ENCODE measurements at places on chromosomes 2 and 18.

DNA sequence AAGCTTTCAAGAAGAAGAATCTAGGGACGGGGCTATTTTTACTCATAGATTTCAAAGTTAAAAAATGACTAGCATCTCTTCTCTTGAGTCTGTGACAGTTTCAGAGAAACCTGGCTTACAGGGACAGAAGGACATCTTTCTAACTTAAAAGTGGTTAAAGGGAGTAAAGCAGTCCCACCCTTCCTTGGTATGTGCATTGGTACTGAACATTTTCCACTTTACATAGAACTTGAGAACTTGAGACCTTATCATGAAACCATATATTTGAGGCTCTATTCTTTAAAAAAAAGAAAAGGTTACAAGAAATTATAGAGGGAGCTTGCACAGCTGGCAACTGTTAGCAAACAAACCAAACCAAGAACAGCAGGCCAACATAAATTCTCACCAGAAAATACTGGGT, 73.4 kb upstream of the GAREM1 start:
- DNase-seq = no peak

DNA sequence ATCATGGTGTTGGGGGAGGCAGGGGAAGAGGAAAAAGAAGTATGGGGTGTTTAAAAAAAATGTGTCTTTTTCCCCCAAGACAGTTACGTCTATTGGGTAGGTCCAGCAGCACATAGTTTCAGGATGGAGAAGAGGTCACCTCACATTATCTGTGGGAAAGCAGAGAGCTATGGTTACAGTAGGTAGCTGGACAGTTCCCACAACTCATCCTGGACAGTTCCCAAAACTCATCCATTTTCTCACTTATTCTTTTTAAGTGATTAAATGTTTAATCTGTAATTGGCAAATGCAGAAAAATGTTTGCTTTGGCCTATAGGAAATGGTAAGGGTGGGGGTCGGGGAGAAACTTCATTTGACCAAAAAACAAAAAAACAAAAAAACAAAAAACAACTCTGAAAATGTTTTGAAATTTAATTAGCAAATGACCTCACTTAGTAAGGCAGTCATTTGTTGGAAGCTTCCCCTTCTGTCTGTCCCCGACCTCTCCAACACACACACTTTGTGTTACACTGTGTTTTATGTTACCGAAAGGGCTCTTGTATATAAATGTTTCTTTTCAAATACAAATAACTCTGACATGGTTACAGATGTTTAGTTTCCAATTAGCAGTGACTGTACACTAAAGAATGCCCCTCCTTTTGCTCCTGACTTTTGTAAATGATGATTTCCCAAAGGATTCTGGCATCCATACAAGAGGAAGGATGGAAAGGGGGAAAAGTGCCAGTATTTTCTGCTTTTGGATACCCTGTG, 173.3 kb upstream of the ZFP36L2 start:
- DNase-seq = peak; percentile 83

- DNase-seq = peak; percentile 56
Observed at GRCh38 chr2:237627441-237628246, at the start of gene LRRFIP1. Gene LRRFIP1, plus strand, starts transcription at chr2:237627587. Its CDS starts 58 bp downstream, at chr2:237627645.

DNA sequence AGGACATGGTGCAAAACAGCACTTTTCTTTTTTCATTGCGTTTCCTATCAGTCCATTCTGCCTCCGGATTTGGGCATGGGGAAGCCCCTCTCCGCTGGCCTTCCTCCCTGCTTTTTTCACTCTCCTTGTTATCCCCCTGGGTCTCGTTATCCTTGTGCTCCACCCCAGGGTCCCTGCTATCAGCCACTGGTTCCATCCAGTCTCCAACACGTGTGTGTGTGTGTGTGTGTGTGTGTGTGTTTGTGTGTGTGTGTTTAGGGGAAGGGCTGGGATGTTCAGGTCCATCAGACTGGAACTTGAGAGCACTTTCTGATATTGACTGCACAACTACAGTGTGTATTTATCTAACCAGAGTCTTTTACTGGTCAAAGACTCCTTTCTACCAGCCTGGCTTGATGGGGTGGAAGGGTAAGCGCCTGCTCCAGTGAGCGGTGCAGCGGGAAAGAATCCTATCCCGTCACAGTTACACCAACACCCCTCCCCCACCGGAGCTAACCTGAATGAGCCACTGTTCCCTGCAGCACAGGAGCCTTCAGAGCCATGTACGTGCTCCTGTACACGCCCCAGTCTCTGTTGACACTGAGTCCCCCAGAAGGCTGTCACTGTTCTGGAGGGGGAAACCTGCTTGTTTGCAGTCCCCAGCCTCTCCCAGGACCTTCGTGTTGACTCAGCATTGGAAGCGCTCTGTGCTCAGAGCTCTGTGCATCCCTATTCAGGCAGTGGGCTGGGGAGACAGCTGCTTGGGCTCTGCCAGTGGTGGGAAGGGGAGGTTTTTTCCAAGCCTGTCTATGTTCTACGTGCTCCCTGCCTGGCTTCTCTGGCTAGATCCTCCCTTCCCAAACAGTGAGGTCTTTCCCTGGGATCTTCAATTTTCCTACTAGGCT, 4.6 kb downstream of the INHA start:
- peak; percentile 36 for DNase-seq

DNA sequence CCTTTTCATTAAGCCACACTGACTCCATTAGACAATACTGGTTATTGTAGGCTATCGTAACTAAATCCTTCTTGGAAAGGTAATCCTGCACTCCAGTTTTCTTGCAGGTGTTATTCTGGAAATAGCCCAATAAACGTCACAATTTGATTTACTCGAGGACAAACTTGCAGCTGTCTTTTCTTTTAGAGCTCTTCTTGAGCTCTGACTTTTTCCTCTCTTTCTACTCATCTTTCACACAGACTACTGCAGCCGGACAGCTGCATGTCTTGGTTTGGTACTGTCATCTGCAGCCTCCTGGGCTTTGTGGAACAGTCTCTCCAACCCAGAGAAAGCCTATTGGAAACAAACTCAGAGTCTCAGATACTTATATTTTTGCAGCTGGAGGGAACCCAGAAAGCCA, 23.0 kb upstream of the MSGN1 start:
- no peak for DNase-seq

- peak; percentile 51 for DNase-seq
Observed at GRCh38 chr18:13611601-13612195, 114.7 kb downstream of the FAM210A start.

DNA sequence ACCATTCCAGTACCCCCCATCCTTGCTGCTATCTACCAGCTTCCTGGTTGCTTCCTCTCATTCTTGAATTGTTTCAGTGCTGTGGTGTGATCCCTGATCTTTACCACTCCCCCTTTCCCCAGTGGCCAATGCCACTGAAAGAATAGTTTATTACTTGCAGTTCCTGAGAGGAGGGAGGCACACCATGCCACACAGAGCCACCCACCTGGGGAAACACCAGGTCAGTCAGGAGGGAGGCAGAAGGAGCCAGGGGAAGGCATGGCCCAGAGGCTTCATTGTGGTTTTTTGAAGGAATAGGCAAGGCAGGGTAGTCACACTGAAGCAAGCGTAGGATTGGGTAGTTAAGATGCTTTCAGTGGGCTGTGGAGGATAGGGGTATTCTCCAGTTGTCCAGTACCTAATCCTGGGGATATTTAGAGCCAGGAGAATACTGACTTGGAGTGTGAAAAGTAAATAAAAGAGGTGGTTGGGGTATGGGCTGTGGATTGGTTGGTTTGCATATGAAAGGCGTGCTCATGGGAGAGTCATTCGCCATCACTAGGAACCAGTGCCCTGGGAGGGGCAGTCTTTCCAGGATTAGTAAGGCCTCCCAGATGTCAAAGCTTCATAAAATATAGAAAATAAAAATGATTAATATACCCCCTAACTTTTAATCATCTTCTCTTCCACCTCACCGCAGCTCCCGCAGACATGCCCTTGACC, 6.7 kb upstream of the TMEM177 start:
- DNase-seq = no peak

GRCh38 chr18:80253871-80254492, 6.7 kb upstream of the PARD6G start:
- DNase-seq = peak; percentile 9

GRCh38 chr2:119333360-119333759, 33.3 kb downstream of the C2orf76 start:
- peak; percentile 2 for DNase-seq

Data from EH (cell line).